Stimulated activated CD8-positive, alpha-beta memory T cell treated with anti-CD3 and anti-CD28 coated beads, Interleukin-2, amount 100 ng/mL, for 1 hour (primary cell): ENCODE measurements at places on chromosomes 1 and 21.

- DNase-seq: no peak
These were observed 498.2 kb downstream of the PLPP3 start for GRCh38 chr1:56081173-56081572.

DNA sequence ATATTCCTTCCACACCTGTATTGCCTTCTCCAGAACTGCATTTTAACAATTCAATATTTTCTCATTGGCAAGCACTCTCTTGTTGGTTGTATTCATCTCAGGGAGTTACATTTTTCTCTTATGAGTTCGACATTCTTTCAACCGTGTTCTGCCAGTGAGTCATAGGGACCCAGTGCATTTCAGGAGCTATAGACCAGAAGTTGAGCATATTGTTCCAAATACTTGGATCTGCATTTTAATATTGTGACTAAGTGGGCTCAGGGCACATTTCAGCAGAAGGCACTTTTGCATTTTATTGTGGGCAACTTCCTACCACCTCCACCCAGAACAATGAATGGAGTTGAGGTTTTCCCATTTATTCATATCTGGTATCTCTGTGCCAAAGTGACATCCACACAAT, 132.8 kb downstream of the TNFSF18 start:
- no peak for DNase-seq

- no peak for DNase-seq
These were observed 36.7 kb upstream of the PLXNA2 start for GRCh38 chr1:208280681-208281450.

DNA sequence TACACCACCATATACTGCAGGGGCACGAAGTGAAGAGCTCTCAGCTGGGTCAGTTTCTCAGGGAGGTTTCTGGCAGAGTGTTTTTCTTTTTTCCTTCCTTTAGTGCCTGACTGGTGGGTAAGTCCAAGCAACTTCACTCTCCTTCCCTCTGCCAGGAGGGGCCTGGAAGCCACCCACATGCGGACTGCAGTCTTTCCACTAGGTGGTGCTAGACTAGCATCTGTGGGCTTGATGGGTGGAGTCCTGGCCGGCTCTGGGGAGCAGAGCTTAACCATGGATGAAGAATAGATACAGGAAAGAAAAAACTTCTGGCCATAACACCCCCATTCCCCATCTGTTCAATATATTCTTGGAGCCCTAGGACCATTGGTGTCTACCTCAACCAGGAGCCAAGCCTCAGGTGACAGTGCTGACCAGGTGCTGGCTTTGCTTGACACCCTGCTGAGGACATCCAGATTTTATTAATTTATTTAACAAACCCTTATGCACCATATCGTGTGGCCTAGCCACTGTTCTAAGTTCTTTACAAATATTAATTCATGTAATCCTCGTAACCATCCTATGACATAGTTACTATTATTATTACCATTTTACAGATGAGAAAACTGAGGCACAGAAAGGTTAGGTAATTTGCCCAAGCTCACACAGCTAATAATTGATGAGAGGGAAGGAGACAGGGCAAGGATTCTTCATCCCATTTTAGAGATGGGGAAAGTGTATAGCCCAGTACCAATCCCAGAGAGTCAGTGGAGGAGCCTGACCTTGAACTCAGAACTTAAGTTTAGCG, 126.7 kb upstream of the CSF3R start:
- no peak for DNase-seq

GRCh38 chr1:231138236-231138635, 23.6 kb upstream of the TRIM67 start:
- no peak for DNase-seq
